Sigmoid colon (tissue), 7 donors: ENCODE measurements at places on chromosomes 13 and 19. TPM values are rescaled to one million over a fixed set of nuclear protein-coding genes. Genes with fewer than 3 reads are reported as not detected.

Gene MCEMP1
- 0.49 TPM for total RNA-seq

DNA sequence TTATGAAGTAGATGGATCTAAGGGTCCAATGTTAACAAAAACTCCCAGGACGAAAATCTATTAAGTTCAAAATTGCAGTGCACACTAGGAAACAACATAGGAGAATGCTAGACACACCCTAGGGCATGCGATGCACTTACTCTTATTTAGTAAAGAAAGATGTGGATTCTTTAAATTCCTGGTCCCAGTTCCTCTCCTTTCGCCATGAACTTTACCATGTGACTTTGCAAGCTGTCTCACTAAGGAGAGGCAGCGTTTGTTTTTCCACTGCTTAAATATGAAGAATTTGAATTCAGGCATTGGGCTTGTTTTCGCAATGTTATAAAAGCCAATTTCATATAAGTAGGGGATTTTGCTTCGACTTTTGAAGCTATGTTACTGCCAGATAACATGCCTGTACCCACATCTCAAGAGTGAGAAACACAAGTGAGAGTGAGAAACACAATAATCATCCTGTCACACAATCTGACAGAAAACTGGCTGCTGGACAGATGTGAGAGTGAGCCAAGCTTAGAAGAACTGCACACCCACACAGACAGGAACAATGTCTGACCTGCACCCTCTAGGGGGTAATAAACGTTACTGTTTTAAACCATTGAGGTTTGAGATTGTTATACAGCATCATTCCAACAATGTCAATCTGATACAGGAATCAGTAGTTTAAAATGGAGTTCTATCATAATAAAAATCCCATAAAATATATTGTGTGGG lies 1308.4 kb downstream of the SLITRK5 start:
- no peak for DNase-seq
- H3K36me3 ChIP-seq, result no peaks in the 10 kb centered on the region
- H3K4me3 ChIP-seq, result no peak overlapping the region
- no peaks in the 10 kb centered on the region for H3K27me3 ChIP-seq

Gene AP1M2
- 1.1 TPM for total RNA-seq

- DNase-seq, result no peak
- H3K4me3 ChIP-seq, result no peak overlapping the region
- H3K27ac ChIP-seq, result no peak overlapping the region
- no peaks in the 10 kb centered on the region for H3K36me3 ChIP-seq
- H3K4me1 ChIP-seq, result no peaks in the 10 kb centered on the region
Measured at GRCh38 chr13:62302341-62302740, 886.7 kb upstream of the PCDH20 start.

Gene KCNRG
- total RNA-seq, result 3.4 TPM

DNA sequence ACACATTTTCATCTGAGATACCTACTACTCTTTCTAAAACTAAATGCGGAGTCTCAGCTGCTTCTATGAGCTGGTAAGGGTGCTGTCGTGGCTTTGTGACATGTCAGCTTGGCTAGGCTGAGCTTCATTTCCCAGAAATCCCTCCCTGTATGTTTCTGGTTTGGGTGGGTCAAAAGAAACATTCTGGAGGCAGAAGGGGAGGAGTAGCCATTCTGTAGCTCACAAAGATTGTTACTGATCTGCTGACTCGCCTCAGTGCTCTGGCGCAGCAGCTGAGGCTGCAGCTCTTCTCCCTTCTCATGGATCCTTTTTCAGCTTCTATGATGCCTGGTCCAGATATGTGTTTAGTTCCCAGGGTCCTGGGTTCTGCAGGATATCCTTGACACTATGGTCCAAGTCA lies 114.7 kb downstream of the RAP2A start:
- no peak overlapping the region for H3K27ac ChIP-seq
- no peaks in the 10 kb centered on the region for H3K4me1 ChIP-seq
- H3K36me3 ChIP-seq, result no peaks in the 10 kb centered on the region
- H3K4me3 ChIP-seq, result no peak overlapping the region
- no peaks in the 10 kb centered on the region for H3K27me3 ChIP-seq

- H3K27ac ChIP-seq, result no peak overlapping the region
- DNase-seq, result peak; percentile 36
- peaks cover 2% of the 10 kb centered on the region for H3K4me1 ChIP-seq
- H3K4me3 ChIP-seq, result no peak overlapping the region
- no peaks in the 10 kb centered on the region for H3K27me3 ChIP-seq
Measured at GRCh38 chr19:33814181-33815165, 17.8 kb downstream of the KCTD15 start.

Gene B3GNT3
- not detected for total RNA-seq

- no peaks in the 10 kb centered on the region for H3K27me3 ChIP-seq
- H3K4me3 ChIP-seq, result no peak overlapping the region
- no peak overlapping the region for H3K27ac ChIP-seq
- no peak for DNase-seq
- H3K36me3 ChIP-seq, result no peaks in the 10 kb centered on the region
- H3K4me1 ChIP-seq, result no peaks in the 10 kb centered on the region
Measured at GRCh38 chr13:100594255-100594654, 5.7 kb upstream of the GGACT start.

Gene CDX2
- total RNA-seq, result not detected
